ENCODE measurements at places on chromosomes 13 and 19. TPM values are rescaled to one million over a fixed set of nuclear protein-coding genes. Genes with fewer than 3 reads are reported as not detected.

The GNA15 gene
- 2.6 TPM for total RNA-seq

The CCL25 gene
- not detected for total RNA-seq

The C19orf85 gene
- total RNA-seq: not detected

The SPRED3 gene
- 0.33 TPM for total RNA-seq

The CPB2 gene
- total RNA-seq: not detected

The ZNF320 gene
- 6.8 TPM for total RNA-seq

The GRIK5 gene
- total RNA-seq: 0.31 TPM

The CEACAM16 gene
- not detected for total RNA-seq

The RFPL4A gene
- total RNA-seq: not detected

The TICAM1 gene
- total RNA-seq: 24.4 TPM

The SIGLECL1 gene
- not detected for total RNA-seq

The KANK3 gene
- total RNA-seq: 1.1 TPM

The SHISA7 gene
- not detected for total RNA-seq

The LRRC25 gene
- 0.31 TPM for total RNA-seq

The ZNF681 gene
- 4.6 TPM for total RNA-seq

Data from CD8-positive, alpha-beta memory T cell (primary cell).